ENCODE measurements at places on chromosomes 1 and 21. TPM values are rescaled to one million over a fixed set of nuclear protein-coding genes. Genes with fewer than 3 reads are reported as not detected.
A peak's percentile ranks its signal among the peaks of the same experiment; 100 is the strongest.

The NBPF8 gene
- 7.6 TPM for total RNA-seq

GRCh38 chr1:5993556-5994491 is 1.6 kb upstream of the NPHP4 start:
- DNase-seq: peak; percentile 75

The G0S2 gene
- total RNA-seq: 12.5 TPM

The TFF2 gene
- total RNA-seq: not detected

- DNase-seq: no peak
Observed at GRCh38 chr1:89502042-89502441, 22.6 kb upstream of the LRRC8B start.

GRCh38 chr1:225119307-225119706 is 189.8 kb downstream of the DNAH14 start:
- DNase-seq: no peak

The SH3BGR gene
- total RNA-seq: 26.4 TPM

The ERICH3 gene
- total RNA-seq: 0.05 TPM

GRCh38 chr1:208654241-208654640 is 410.1 kb upstream of the PLXNA2 start:
- no peak for DNase-seq

- DNase-seq: no peak
Observed at GRCh38 chr1:107477233-107477632, 336.4 kb downstream of the NTNG1 start.
